ENCODE measurements at places on chromosomes 2 and 18. TPM values are rescaled to one million over a fixed set of nuclear protein-coding genes. Genes with fewer than 3 reads are reported as not detected.

DSEL gene
- total RNA-seq, result 51.4 TPM

NCKAP5 gene
- total RNA-seq, result 9.0 TPM

ATL2 gene
- total RNA-seq, result 102 TPM

LYPD6 gene
- 9.4 TPM for total RNA-seq

DLX1 gene
- 21.6 TPM for total RNA-seq

RALB gene
- 39.9 TPM for total RNA-seq

CABLES1 gene
- 4.9 TPM for total RNA-seq

IL36A gene
- total RNA-seq, result not detected

RAX gene
- not detected for total RNA-seq

MC4R gene
- total RNA-seq, result 3.3 TPM

KRTCAP3 gene
- not detected for total RNA-seq

CCDC68 gene
- total RNA-seq, result 1.2 TPM

EVA1A gene
- 0.41 TPM for total RNA-seq

RAPH1 gene
- 35.9 TPM for total RNA-seq

ADAM23 gene
- total RNA-seq, result 20.0 TPM

FSHR gene
- total RNA-seq, result not detected

DHX57 gene
- total RNA-seq, result 54.6 TPM

ASAP2 gene
- total RNA-seq, result 32.2 TPM

TUBB8B gene
- not detected for total RNA-seq

APCDD1 gene
- 10.6 TPM for total RNA-seq

CTAGE1 gene
- total RNA-seq, result not detected

MALL gene
- total RNA-seq, result 2.9 TPM

FLACC1 gene
- 2.4 TPM for total RNA-seq

CD8B2 gene
- total RNA-seq, result under 0.01 TPM

SPEG gene
- total RNA-seq, result 13.0 TPM

CD8B gene
- not detected for total RNA-seq

REG1B gene
- total RNA-seq, result not detected

GPR45 gene
- 0.82 TPM for total RNA-seq

SH3BP4 gene
- total RNA-seq, result 6.5 TPM

GCG gene
- 0.41 TPM for total RNA-seq

VIT gene
- 0.41 TPM for total RNA-seq

CHRND gene
- not detected for total RNA-seq

SLC9A4 gene
- under 0.01 TPM for total RNA-seq

LRRC30 gene
- total RNA-seq, result not detected

FSIP2 gene
- total RNA-seq, result 2.0 TPM

NMUR1 gene
- total RNA-seq, result 0.41 TPM
